ENCODE measurements at places on chromosomes 1 and 21.
A peak's percentile ranks its signal among the peaks of the same experiment; 100 is the strongest.

GRCh38 chr1:41917835-41918449, 780 bp downstream of the HIVEP3 start:
- peak; percentile 28 for DNase-seq

DNA sequence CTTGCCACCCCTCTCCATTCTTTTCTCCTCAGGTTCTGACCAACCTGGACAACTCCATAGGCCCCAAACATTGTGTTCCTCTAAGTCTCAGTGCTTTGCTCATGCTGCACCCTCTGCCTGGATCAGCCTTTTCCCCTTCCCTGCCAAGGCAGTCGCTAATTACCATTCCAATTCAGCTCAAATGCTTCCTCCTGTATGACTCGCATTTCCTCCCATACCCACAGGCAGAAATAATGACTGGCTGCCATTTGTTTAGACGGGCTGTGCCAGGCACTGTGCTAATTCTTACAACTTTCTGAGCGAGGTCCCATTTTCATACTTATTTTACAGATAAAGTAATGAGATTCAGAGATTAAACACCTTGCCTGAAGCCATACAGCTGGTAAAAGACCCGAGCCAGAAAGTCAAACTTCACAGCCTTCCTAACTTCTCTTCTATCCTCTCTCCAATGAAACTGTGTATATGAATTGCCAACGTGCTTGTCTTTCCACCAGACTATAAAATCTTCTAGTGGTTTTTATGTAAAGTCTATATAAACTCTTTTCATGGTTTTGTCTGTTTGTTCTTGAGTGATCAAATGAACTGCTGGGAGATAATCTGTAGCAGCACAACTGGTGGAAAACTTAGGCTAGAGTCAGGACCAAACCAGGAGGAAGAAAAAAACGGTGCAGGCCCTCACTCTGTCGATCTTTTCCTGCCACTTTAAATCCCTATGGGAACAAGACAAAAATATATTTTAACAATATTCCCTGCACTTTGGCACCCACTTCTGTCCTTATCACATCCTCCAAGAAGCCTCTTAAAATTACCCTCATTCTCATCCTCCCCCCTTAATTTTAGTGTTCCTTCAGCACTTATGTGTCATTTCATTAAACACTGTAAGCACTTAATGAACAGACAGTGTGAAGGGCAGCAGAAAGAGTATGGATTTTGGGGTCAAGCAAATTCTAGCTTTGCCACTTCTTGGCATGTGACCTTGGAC, 33.7 kb downstream of the RAB3B start:
- DNase-seq: no peak

DNA sequence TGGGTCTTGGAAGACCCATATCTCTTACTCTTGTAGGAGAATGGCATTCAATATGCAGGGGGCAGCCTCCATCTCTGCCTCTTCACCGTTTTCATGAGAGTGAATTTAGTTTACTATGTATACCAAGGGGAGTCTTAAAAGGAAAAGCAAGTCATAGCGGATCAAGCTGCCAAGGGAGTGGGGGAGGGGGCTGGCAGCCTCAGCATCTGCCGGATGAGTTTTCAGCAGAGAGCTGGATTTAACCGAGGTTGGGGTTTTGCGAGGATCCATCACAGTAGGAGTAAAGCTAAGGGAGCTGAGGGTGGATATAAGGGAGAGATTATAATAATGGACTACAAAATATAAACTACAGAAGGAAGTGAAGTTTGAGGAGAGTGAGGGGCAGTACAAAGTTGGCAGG, 9.9 kb downstream of the CD160 start:
- no peak for DNase-seq

DNA sequence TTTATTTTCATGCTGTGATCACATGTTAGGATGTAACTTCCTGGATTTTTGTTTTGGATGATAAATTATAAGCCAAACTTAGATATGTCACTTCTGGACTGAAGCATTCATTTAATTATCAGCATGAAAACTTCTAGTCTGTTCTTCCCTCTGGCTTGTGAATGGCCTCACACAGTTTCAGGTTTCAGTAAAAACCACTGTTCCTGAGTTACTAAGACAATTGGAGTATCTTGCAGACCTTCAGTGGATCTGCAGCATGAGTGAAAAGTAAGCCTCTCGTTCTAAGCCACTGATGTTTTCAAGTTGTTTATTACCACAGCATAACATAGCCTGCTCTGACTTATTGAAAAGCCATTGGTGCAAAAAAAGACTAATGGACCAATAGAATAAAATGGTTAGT, 55.3 kb upstream of the RGS21 start:
- DNase-seq: no peak

GRCh38 chr1:208098773-208099172, 145.4 kb downstream of the PLXNA2 start:
- no peak for DNase-seq

GRCh38 chr1:178457651-178458050, 39.1 kb downstream of the CLEC20A start:
- no peak for DNase-seq

GRCh38 chr1:180841415-180841814, 71.3 kb upstream of the KIAA1614 start:
- DNase-seq: no peak

DNA sequence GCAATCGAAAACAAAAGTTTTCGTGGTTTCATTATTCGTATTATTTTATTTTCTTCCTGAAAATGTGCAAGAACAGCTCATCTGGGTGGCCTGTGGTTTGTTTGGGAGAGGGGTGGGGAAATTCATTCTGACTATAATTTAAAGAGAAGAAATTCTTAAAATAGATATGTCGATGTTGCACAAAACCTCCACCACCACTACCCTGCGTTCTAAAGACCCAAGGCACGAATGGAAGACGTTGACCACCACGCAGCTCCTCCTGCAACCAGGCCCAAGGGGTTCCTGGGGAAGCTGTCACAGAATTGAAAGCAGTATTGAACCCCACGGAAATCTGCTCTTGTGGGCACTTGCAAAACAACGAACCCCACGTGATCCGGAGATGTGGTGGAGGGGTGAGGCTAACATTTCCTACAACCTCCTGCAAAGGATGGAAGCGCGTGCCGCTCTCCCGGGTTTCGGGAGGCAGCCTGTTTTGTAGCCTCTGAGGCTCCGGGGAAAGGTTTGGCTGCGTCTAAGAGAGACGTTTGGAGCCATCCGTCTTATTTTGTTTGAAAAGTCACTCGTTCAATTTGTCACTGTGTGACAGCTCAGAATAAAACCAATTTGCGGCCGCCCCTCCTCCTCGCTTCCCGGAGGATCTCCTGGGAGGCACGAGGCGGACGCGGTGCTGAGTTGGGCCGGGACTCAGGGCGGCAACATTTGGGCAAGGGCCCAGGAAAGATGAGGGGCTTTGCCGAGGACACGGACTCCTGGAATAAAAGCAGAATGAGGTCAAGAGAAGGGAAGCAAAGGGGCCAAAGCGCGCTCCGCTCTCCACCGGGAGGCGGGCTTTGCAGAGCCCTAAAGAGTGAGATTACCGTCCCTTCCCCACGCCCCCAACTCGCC, 810 bp upstream of the HLX start:
- no peak for DNase-seq

DNA sequence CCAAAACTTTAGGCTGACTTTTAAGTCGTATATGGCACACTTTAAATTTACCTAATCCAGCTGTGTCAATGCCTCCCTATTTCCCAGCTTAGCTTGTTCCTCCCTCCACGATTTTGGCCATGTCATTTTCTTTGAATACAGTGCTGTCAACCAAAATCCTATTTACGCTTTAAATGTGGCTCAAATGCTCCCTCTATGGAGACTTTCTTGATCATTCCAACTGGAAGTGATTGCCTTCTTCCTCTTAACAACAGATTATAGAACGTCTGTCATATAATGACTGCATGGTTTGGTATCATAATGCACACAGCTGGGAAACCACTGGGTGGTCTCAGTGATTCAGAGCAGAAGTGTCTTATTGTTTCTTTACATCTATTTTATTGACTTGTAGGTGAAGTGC, 18.9 kb upstream of the BATF3 start:
- no peak for DNase-seq
